ENCODE measurements at places on chromosomes 1 and 21. TPM values are rescaled to one million over a fixed set of nuclear protein-coding genes. Genes with fewer than 3 reads are reported as not detected.

Gene ERG
- polyA plus RNA-seq = 2.7 TPM

Gene PLA2G2F
- polyA plus RNA-seq = not detected

Gene ZNF695
- polyA plus RNA-seq = 0.44 TPM

DNA sequence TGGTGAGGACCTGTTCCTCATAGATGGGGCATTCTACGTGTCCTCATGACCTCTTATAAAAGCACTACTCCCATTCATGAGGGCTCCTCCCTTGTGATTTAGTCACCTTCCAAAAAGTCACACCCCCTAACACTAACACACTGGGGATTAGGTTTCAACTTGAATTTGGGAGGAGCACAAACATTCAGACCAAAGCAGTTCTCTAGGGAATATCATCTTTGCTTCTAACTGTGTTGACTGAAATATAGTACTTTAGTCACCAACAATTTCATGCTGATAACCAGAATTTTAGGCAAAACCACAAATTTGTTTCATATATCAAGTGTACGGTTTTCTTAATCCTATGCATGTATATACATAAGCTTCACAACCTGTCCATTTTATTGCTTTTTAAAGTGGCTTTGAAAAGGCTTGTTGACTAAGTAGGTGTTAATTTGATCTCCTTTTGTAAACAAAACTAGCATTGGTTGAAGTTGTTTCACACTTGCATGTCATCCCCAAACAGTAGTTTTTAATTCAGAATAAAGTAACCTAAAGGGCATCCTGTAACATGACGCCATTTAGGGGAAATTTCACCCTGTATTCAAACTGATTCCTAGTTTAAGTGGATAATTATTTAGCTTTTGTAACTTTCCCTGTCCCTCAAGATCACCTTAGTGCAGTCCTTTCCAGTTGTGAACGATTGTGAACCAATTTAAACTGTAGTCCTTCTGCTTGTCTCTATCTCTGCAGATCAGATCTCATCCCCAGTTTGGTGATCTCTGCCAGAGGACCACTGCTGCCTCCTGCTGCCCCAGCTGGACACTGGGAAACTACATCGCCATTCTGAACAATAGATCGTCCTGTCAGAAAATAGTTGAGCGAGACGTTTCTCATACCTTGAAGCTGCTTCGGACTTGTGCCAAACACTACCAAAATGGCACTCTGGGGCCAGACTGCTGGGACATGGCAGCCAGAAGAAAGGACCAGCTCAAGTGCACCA, 141.1 kb downstream of the TLR5 start:
- H3K36me3 ChIP-seq = peaks cover 36% of the 10 kb centered on the region
- no peak for DNase-seq
- no peaks in the 10 kb centered on the region for H3K4me1 ChIP-seq
- H3K4me3 ChIP-seq = no peak overlapping the region
- no peaks in the 10 kb centered on the region for H3K27me3 ChIP-seq

GRCh38 chr1:206664740-206665139, 20.0 kb upstream of the MAPKAPK2 start:
- peaks cover 20% of the 10 kb centered on the region for H3K4me1 ChIP-seq
- no peak overlapping the region for H3K27ac ChIP-seq
- H3K4me3 ChIP-seq = no peak overlapping the region
- H3K27me3 ChIP-seq = no peaks in the 10 kb centered on the region
